ENCODE measurements at places on chromosomes 4 and X. TPM values are rescaled to one million over a fixed set of nuclear protein-coding genes. Genes with fewer than 3 reads are reported as not detected.
A peak's percentile ranks its signal among the peaks of the same experiment; 100 is the strongest.

GRCh38 chrX:154444755-154445246 lies 860 bp downstream of the FAM50A start:
- H3K36me3 ChIP-seq, result no peaks in the 10 kb centered on the region
- DNase-seq, result no peak
- H3K4me3 ChIP-seq, result peak overlapping the region; percentile 56
- H3K27ac ChIP-seq, result no peak overlapping the region
- no peaks in the 10 kb centered on the region for H3K27me3 ChIP-seq
- no peaks in the 10 kb centered on the region for H3K4me1 ChIP-seq

MAGEA9B gene
- total RNA-seq, result not detected

DNA sequence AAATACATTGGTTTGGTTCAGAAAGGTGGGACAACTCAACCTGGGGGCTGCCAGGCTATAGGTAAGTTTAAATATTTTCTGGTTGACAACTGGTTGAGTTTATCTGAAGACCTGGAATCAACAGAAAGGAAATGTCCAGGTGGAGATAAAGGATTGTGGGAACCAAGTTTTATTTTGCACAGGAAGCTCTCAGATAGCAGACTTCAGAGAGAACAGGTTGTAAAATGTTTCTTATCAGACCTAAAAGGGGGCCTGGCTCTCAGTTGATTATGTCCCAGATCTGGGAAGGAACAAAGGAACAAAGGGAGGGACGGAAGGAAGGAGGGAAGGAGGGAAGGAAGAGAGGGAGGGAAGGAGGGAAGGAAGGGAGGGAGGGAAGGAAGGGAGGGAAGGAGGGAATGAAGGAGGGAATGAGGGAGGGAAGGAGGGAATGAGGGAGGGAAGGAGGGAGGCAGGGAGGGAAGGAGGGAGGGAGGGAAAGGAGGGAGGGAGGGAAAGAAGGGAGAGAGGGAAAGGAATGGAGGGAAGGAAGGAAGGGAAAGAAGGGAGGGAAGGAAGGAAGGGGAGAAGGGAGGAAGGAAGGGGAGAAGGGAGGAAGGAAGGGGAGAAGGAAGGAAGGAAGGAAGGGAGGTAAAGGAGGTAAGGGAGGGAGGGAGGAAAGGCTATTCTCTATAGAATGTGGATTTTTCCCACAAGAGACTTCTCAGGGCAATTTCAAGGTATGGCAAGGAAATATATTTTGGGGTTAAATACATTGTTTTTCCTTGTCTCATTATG lies 186.7 kb downstream of the DHRSX start:
- no peak overlapping the region for H3K27ac ChIP-seq
- H3K4me3 ChIP-seq, result no peak overlapping the region
- H3K36me3 ChIP-seq, result peaks cover 14% of the 10 kb centered on the region
- no peaks in the 10 kb centered on the region for H3K27me3 ChIP-seq

CYP4V2 gene
- total RNA-seq, result 20.4 TPM

GRCh38 chr4:53313510-53313909 lies 52.4 kb downstream of the SCFD2 start:
- H3K4me1 ChIP-seq, result peaks cover 15% of the 10 kb centered on the region
- no peak for DNase-seq
- H3K4me3 ChIP-seq, result no peak overlapping the region
- H3K27ac ChIP-seq, result no peak overlapping the region

MXRA5 gene
- not detected for total RNA-seq

GRCh38 chr4:107349266-107349665 lies 313.2 kb upstream of the DKK2 start:
- no peaks in the 10 kb centered on the region for H3K36me3 ChIP-seq
- no peak for DNase-seq
- H3K27ac ChIP-seq, result no peak overlapping the region
- peaks cover 5% of the 10 kb centered on the region for H3K27me3 ChIP-seq
- no peak overlapping the region for H3K4me3 ChIP-seq

DNA sequence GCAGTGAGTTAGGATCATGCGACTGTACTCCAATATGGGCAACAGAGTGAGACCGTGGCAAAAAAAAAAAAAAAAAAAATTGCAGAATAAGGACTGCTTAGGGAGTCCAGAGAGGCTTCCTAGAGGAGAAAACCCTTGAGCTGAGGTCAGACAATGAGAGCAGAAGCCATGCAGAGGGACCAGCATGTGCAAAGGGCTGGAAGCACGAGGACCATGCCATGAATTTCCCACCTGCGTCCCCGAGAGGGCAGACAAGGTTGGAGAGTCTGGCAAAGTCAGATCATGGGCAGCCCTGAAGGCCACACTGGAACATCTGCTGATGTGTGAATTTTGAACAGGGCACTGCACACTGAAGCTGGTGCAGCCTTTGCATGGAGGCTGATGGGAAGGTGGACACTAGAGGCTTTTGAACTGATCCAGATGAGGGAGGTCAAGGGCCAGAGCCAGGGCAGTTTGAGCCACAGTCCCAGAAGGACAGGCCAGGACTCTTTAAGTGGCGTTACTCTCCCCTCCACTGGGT lies 6.5 kb upstream of the JAKMIP1 start:
- H3K4me3 ChIP-seq, result no peak overlapping the region
- peaks cover 17% of the 10 kb centered on the region for H3K27me3 ChIP-seq
- no peaks in the 10 kb centered on the region for H3K36me3 ChIP-seq
- H3K4me1 ChIP-seq, result no peaks in the 10 kb centered on the region

GRCh38 chrX:85115252-85115651 lies 111.6 kb downstream of the APOOL start:
- DNase-seq, result no peak
- H3K36me3 ChIP-seq, result no peaks in the 10 kb centered on the region
- H3K4me1 ChIP-seq, result no peaks in the 10 kb centered on the region
- H3K27ac ChIP-seq, result no peak overlapping the region
- no peak overlapping the region for H3K4me3 ChIP-seq

DUSP9 gene
- total RNA-seq, result not detected

CSAG1 gene
- total RNA-seq, result not detected

- no peak overlapping the region for H3K4me3 ChIP-seq
- H3K4me1 ChIP-seq, result no peaks in the 10 kb centered on the region
These were observed 521.2 kb downstream of the ANKRD50 start for GRCh38 chr4:124191329-124191728.

TLR10 gene
- total RNA-seq, result not detected

GLOD5 gene
- not detected for total RNA-seq

GRCh38 chr4:66688674-66689073 lies 856.6 kb downstream of the CENPC start:
- no peaks in the 10 kb centered on the region for H3K27me3 ChIP-seq
- no peaks in the 10 kb centered on the region for H3K36me3 ChIP-seq
- H3K4me3 ChIP-seq, result no peak overlapping the region
- DNase-seq, result no peak

CT55 gene
- not detected for total RNA-seq

DNA sequence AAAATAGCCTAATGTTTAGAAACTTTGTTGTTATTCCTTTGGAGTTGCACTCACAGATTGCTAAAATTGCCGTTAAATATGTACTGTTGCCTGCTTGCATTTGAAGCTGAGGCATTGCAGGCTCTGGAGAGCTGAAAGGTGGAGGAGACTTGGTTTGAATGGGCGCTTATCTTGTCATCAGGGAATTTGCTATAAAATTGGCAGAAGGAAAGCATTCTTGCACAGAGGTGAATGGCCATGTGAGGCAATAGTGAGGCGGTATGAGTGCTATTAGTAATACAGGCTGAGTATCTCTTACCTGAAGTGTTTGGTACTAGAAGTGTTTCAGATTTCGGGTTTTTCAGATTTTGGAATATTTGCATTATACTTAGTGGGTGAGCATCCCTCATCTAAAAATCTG lies 41.3 kb downstream of the TRAPPC11 start:
- DNase-seq, result no peak
- H3K36me3 ChIP-seq, result peaks cover 32% of the 10 kb centered on the region
- no peaks in the 10 kb centered on the region for H3K27me3 ChIP-seq
- H3K4me1 ChIP-seq, result no peaks in the 10 kb centered on the region
- H3K27ac ChIP-seq, result no peak overlapping the region
- H3K4me3 ChIP-seq, result no peak overlapping the region

GRCh38 chrX:118989886-118990285 lies 15.5 kb downstream of the LONRF3 start:
- DNase-seq, result no peak
- no peak overlapping the region for H3K4me3 ChIP-seq
- H3K4me1 ChIP-seq, result no peaks in the 10 kb centered on the region
- H3K27me3 ChIP-seq, result peaks cover 6% of the 10 kb centered on the region
- no peak overlapping the region for H3K27ac ChIP-seq

DNA sequence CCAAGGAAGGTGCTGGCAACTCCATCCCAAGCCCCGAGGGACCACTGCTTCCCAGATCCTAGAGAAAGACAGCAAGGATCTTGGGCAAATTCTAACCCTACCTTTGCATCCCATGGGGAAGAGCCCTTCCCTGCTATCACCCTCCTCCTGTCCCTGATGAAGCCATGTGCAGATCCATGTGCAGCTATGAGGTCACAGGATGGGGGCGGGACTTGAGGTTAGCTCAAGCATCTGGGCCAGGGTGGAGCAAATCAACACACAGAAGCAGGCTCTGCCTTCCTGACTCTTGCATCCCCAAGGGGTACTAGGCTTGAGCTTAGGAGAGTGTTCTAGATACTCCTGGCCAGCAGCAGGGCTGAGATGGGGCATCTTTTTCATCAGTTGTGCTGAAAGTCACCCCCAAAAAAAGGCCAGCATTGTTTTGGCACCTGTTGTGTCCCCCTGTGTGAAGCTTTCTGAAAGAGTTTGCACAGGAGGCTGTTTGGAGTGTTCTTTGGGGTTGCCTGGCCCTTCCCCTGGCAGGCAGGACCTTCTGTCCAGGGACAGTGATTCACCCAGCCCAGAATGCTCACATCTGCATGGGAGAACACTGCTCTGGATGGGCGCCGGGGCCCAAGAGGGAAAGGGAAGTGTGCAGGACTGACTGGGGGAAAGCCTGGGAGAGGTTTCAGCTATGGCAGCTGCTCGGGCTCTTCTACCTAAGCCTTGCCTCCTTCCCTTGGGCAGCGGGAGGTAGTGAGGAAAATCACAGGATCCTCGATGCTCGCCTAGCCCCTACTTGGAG lies 50.8 kb downstream of the PRPS1 start:
- peaks cover 52% of the 10 kb centered on the region for H3K27me3 ChIP-seq
- H3K4me1 ChIP-seq, result peaks cover 57% of the 10 kb centered on the region
- peak; percentile 67 for DNase-seq
- H3K4me3 ChIP-seq, result peak overlapping the region; percentile 52

- H3K4me1 ChIP-seq, result no peaks in the 10 kb centered on the region
- H3K4me3 ChIP-seq, result no peak overlapping the region
- H3K27me3 ChIP-seq, result no peaks in the 10 kb centered on the region
- H3K36me3 ChIP-seq, result no peaks in the 10 kb centered on the region
- no peak for DNase-seq
These were observed 242.4 kb downstream of the ARHGAP24 start for GRCh38 chr4:85717351-85717750.

OTUD6A gene
- not detected for total RNA-seq

DMP1 gene
- total RNA-seq, result not detected

DNA sequence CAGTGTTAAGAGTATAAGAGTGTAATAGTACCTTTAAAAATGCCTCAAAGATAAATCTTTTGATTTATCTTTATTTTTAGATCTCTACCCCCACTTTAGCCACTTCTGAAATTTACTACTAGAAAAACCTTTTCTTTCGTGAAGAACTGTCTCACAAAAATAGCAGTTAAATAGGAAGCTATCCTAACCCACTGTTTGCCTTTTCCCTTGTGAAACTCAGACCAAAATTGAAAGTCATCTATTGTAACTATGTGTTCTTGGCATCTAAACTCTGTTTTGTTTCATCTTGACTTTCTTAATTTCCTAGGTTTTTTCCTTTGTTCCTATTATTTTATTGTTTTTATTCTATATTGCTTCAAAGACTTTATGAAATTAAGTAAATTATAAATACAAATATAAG lies 7.8 kb upstream of the TMEM144 start:
- H3K36me3 ChIP-seq, result no peaks in the 10 kb centered on the region
- DNase-seq, result no peak
- no peaks in the 10 kb centered on the region for H3K27me3 ChIP-seq
- H3K27ac ChIP-seq, result no peak overlapping the region

GYPB gene
- total RNA-seq, result not detected

DNA sequence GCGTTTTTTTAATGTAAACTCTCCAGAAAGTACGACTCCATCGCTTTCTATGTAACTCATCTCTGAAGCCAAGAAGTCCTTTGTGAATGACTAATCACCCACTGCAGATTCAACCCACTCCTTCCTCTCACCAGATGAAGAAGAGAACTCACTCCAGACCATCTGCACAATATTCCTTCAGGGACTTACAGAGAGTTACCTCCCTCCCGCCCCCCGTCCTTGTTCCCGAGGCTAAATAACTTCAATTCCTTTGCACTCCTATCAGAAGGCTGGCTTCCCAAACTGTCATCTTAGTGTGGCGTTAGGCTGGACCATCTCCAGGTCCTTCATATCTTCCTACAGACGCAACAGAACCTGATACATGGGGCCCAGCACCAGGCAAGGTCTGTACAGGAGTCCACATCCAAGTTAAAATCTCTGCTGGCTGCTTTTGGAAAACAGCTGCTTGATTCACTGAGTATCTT lies 82.4 kb downstream of the AFAP1 start:
- no peaks in the 10 kb centered on the region for H3K27me3 ChIP-seq
- H3K4me1 ChIP-seq, result peaks cover 54% of the 10 kb centered on the region
- no peak for DNase-seq
- peaks cover 8% of the 10 kb centered on the region for H3K36me3 ChIP-seq

BMP2K gene
- 12.4 TPM for total RNA-seq

GRCh38 chr4:53500546-53500945 lies 90.7 kb downstream of the LNX1 start:
- no peaks in the 10 kb centered on the region for H3K27me3 ChIP-seq
- no peaks in the 10 kb centered on the region for H3K36me3 ChIP-seq

GRCh38 chrX:9676738-9677097 lies 88.9 kb downstream of the GPR143 start:
- peaks cover 21% of the 10 kb centered on the region for H3K36me3 ChIP-seq
- no peak overlapping the region for H3K4me3 ChIP-seq
- H3K27ac ChIP-seq, result peak overlapping the region; percentile 25
- no peaks in the 10 kb centered on the region for H3K27me3 ChIP-seq

CTAG1A gene
- total RNA-seq, result not detected

RBM10 gene
- 82.4 TPM for total RNA-seq

RNF212 gene
- total RNA-seq, result 3.9 TPM

GRCh38 chrX:153882086-153882498 lies 3.9 kb downstream of the L1CAM start:
- peaks cover 24% of the 10 kb centered on the region for H3K4me1 ChIP-seq
- H3K27ac ChIP-seq, result no peak overlapping the region
- H3K36me3 ChIP-seq, result no peaks in the 10 kb centered on the region
- H3K4me3 ChIP-seq, result no peak overlapping the region
- H3K27me3 ChIP-seq, result peaks cover 41% of the 10 kb centered on the region

GRCh38 chrX:136608295-136608933 lies 39.5 kb upstream of the CD40LG start:
- H3K4me3 ChIP-seq, result peak overlapping the region; percentile 81
- H3K27me3 ChIP-seq, result peaks cover 15% of the 10 kb centered on the region
- peak overlapping the region; percentile 88 for H3K27ac ChIP-seq
